ENCODE measurements at places on chromosomes 12 and 14.

DNA sequence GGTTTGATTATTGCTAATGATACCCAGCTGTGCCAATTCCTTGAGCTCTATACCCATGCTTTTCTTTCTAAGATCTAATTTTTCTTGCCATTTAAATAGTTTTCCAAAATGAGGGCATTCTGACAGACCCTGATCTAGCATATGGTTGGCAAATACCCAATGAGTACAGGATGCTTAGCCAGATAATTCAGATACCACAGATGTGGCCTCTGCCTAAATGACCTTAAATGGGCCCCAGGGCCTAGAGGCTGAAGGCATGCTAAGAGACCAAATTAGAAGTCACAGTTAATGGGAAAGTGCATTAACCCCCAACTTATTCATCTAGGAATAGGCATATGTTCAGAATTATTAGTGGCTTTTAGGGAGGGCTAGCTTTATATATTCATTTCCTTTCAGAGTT lies 122.3 kb upstream of the CNOT2 start:
- DNase-seq = no peak

DNA sequence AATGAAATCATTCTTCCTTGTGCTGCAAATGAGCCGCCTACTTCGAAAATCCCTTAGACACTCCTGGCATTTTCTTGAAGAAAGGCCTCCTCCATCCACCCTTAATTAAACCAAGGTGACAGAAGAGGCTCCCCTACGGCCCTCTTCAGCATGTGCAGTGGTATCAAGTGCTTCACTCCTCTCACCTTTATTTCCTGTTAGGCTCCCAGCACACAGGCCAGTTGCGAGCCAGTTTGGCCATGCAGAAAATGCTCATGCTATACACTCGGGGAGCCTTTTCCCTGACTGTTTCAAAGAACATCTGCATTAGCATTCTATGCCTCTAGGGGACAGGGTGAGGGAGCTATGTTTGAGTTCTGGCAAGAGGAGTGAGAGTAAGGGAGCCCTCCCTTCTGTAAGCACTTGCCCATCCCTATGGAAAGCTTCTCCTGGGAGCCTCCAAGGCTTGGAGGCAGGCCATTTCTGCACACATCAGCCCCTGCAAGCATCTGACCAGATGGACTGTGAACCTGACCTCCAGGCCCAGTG lies 291.5 kb downstream of the RPS29 start:
- DNase-seq = no peak

GRCh38 chr12:116390401-116391335 lies 113.2 kb upstream of the MED13L start:
- DNase-seq = no peak

GRCh38 chr12:92574051-92574783 lies 128.6 kb upstream of the PLEKHG7 start:
- no peak for DNase-seq

GRCh38 chr12:76274420-76275083 lies 73.7 kb downstream of the BBS10 start:
- DNase-seq = no peak

DNA sequence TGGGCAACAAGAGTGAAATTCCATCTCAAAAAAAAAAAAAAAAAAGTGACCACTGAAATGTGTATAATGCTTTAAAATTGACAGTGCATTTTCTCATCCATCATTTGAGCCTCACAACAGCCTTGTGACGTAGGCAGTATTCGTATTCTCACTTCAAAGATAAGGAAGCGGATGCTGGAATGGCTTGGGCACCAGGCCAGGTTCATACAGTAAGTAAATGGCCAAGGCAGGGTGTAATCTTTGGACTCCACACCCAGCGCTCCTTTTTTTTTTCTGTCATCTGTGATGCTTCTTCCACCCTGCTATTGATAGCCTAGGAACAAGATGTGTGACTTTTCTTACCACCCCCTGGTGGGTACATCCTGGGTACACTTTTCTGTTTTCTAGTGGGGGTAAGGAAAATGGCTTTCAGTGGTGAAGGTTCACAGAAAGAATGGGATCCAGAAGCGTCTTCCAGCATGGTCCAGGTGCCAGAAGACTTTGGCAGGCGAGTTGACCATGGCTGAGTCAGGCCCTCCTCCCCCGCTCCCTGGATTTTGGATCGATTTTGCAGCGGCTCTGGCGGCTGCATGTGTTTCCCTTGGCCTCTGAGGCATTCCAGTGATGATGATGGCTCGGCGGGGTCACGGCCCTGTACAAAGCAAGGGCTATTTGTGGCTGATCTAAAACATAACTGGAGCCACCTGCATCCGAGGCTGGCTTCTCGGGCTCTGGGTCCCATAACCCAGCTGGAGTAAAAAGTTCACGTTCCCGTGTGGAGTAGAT lies 110.6 kb downstream of the CACNA1C start:
- DNase-seq = no peak

DNA sequence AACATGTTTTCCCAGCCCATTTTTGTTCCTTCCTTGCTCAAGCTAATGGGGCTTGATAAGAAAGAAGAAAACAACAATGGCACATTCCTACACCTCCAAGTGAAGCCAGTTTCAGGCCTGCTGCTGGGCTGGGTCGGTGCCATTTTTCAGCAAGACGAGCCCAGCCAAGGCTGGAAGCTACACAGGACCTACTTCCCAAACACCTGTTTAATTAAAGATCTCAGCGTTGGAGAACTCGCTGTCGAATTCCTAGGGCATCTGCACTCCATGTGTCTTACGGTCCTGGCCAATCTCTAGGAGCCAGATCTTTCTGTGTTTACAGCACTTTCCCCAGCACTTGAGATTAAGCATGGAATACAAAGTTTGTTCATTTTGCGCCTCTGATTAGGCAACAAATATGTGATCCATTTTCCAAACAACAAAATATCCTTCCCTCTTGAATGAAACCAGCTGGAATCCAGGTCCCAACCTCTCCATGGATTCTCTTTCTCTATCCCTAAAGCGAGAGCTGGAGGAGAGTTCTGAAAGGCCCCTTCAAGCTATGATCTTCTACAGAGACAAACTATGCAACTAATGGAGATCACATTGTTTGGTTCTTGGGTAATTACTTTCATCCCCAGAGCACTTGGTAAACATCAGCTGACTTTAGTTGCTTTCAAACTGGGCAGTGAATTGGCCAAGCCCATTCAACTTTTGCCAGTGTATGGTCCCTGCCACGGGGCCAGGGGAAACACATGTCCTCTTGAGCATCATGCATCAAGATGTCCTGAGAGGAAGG lies 34.3 kb upstream of the TC2N start:
- DNase-seq = no peak

DNA sequence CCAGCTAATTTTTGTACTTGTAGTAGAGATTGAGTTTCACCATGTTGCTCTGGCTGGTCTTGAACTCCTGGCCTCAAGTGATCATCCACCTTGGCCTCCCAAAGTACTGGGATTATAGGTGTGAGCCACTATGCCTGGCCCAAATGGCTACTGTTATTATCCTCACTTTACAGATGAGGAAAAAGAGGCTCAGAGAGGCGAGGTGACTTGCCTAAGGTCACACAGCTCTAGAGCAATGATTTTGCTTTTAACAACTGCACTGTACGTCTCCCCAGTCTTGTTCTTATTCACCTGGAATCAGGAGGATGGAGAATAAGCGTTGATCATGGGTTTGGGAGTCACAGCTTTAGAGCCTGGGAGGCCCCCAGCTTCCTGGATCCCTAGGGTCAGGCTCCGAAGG lies 69.8 kb upstream of the NCOR2 start:
- no peak for DNase-seq

DNA sequence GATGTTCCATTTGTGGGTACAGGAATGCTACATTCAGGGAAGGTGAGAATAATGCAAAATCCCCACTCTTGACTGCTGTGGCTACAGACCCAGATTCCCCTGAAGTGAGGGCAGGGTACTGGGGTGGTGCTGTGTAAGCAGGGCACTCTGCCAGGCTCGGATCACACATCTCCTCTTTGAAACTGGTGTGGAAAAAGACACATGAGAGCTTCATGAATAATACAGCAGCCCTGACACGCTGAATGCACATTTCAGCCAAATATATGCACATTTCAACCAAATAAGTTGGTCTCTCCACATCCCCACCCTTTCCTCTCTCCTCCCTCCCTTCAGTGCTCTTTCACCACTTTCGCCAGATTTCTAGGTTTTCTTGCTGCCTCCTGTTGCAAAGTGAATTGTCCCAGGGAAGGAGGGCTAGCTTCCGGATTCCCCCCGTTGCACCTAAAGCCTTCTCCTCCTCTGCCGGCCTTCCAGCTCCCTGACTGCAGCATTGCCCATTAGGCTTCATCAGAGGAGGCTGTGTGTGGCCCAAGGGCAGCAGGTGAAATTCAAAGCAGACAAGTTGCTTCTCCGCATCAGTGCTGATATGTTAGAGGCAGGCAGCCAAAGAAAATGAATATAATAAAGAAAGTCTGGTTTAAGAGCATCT lies 118.2 kb upstream of the TMCC3 start:
- DNase-seq = no peak

DNA sequence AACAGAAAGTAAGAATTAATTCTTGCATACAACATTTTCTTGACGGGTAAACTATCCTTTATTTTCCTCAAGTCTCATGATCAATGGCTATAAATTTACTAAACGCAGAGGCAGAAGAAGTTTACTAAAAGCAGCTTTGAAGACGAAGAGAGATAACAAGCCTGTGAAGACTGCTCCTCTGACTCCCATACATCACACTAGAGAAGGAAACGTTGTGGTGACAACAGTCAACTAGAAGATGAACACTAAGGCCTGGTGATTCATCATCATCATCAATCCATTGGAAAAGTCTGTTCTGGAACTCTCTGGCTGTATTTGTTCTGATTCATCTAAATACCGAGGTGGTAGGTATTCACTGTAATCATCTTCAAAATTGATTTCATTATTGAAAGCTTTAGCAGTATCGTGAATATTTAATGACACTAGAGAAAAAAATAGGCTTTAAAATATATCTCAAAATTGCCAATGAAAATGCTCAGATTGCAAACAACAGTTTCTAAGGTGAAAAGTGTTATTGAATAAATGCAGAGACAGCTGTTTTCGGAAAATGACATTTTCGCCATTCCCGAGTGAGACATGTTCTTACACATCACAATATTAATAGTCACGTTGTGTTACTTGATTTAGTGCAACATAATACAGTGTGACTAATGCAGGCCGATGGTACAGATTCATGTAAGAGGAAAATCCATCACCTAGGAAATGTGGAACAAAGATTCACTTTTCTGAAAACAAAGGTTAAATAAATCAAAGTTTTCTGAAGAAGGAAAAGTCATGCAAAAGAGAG lies 260.5 kb downstream of the C12orf50 start:
- no peak for DNase-seq

GRCh38 chr12:82838131-82838551 lies 151.4 kb downstream of the TMTC2 start:
- no peak for DNase-seq

- no peak for DNase-seq
These were observed 124.5 kb downstream of the BTG1 start for GRCh38 chr12:92020983-92021665.

GRCh38 chr14:51294951-51295525 lies 55.0 kb downstream of the TMX1 start:
- no peak for DNase-seq

DNA sequence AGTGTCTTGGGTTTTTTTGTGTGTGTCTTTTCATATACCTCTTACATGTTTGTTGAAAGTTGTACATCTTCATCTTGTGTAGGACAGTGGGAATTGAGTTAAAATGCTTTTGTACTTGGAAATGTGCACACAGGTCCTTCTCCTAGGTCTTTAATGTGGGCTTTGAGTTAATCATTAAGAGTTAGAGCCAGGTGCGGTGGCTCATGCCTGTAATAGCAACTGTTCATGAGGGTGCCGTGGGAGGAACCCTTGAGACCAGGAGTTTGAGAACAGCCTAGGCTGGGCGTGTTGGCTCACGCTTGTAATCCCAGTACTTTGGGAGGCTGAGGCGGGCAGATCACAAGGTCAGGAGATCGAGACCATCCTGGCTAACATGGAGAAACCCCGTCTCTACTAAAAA lies 13.9 kb downstream of the CLECL1 start:
- DNase-seq = no peak

- no peak for DNase-seq
These were observed 87.7 kb upstream of the PWP1 start for GRCh38 chr12:107597695-107598410.

GRCh38 chr14:98177551-98177950 lies 1094.4 kb downstream of the BCL11B start:
- DNase-seq = peak; percentile 12

GRCh38 chr14:96390965-96391292 lies 999 bp upstream of the AK7 start:
- no peak for DNase-seq

GRCh38 chr12:30797689-30798088 lies 42.9 kb upstream of the CAPRIN2 start:
- DNase-seq = no peak

DNA sequence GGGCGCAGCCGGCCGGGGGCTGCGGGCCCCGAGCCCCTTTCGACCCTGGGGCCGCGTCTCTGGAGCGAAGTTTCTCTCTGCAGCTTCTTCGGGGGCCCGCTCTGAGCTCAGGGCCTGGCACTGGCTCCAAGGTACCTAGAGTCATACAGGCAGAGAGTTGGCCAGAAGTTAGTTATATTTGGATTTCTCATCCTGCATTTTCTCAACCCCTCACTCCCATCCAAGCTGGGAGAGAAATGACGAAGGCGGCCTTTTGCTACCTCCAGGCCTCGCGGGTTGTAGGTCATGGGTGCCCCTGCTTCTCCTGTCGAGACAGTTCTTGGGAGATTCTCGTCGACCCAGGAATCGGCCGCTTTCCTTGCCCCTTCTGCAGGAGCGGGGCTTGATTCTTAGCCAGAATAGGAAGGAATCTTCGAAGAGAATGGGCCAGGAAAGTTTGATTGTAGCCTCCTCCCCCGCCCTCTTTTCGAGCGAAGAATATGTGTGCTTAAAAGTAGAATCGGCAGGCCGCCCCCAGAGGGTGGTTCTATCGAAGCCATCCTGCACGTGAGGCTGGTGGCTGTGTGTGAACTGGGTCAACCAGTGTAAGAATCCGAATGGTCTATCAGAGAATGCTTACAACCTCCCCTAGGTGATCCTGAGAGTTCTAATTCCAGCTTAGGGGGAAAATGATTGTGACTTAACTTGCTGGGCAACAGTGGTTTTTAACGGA lies 785 bp downstream of the MLEC start:
- no peak for DNase-seq

DNA sequence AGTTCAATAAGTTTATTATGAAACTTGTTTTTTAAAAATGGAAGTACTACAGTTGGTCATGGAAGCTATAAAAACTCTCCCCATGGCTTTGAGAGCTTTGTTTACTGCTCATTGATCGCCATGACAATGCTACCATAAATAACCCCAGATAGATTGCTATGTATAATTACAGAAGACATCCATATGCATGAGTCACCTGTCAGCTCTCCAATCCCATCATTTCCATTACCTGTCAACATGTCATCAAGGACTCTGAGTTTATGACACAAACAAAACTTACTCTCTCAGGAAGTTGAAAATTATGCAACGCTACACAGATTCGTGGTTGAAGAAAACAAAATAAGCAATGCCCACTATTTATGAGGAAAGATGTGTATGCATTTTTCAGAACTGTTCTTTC lies 144.4 kb downstream of the SEC23A start:
- no peak for DNase-seq
